ENCODE measurements at places on chromosomes 4 and X.

DNA sequence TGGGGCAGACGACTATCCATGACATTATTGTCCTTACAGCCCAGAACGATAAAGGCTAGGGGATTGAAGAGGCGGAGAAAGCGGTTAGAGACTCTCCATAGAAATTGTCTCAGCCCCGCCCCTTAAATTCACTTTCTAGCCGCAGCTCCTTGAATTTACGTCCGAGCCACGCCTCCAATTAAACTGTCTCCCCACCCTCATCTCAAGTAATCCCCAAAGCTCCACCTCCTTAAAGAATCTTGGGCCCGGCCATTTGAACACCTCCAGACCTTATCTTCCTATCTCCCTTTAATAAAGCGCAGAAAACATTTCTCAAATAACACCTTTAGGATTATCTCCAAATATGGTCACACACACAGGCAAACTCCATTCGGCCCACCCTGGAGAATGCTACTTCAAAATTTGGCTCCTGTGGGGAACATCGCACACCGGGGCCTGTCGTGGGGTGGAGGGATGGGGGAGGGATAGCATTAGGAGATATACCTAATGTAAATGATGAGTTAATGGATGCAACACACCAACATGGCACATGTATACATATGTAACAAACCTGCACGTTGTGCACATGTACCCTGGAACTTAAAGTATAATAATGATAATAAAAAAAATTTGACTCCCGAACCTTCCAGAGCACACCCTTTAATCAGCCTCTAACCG lies 7.2 kb upstream of the MAGIX start:
- DNase-seq = no peak

DNA sequence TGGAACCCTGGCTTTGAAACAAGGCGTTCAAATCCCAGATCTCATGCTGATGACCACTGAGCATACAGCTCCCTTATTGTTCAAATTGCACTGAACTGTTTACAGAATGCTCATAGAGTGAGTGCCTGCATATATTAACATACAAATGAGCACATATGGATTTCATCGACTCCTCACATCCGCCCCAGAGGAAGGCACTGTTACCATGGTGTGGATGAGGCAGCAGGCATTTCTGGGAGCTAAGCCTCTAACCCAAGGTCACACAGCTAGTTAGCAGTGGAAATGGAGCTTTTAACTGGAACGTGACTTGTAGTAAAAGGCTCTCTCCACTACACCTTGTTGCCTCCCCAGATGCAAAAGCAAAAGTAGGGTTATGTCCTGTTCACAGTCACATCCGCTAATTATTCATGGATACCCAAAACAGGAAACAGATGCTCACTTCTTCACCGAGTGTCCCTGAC lies 289.7 kb downstream of the STK32B start:
- peak; percentile 11 for DNase-seq

GRCh38 chrX:49760290-49760890 lies 64.6 kb upstream of the PAGE1 start:
- no peak for DNase-seq

DNA sequence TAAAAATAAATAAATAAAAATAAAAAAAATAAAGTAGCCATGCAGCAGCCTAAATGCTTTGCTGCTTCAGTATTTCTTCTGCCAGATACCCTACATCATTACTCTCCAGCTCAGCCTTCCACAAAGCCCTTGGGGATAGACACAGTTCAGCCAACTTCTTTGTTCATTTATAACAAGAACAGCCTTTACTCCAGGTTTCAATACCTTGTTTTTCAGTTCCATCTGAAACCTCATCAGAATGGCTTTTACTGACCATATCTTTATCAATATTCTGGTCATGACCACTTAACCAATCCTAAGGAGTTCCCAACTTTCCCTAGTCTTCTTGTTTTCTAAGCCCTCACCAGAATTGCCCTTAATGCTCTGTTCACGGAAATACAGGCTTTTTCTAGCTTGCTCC lies 128.3 kb upstream of the MED14 start:
- no peak for DNase-seq

All from AG09319 (cell line).